Neural progenitor cell (in vitro differentiated cells): ENCODE measurements at places on chromosomes 5 and 9. TPM values are rescaled to one million over a fixed set of nuclear protein-coding genes. Genes with fewer than 3 reads are reported as not detected.

FOXD4L3 gene
- total RNA-seq, result not detected in 2 replicates

ENTREP1 gene
- 1.8 TPM in 2 replicates for total RNA-seq

CTNND2 gene
- total RNA-seq, result 13.9 and 14.2 TPM in 2 replicates

CDO1 gene
- 18.4 and 21.9 TPM in 2 replicates for total RNA-seq

AFAP1L1 gene
- 0.34 and 0.36 TPM in 2 replicates for total RNA-seq

CFAP90 gene
- total RNA-seq, result 0.22 TPM in 1 of 2 replicates, not detected in the other

PTGR1 gene
- 88.7 and 124 TPM in 2 replicates for total RNA-seq

DNA sequence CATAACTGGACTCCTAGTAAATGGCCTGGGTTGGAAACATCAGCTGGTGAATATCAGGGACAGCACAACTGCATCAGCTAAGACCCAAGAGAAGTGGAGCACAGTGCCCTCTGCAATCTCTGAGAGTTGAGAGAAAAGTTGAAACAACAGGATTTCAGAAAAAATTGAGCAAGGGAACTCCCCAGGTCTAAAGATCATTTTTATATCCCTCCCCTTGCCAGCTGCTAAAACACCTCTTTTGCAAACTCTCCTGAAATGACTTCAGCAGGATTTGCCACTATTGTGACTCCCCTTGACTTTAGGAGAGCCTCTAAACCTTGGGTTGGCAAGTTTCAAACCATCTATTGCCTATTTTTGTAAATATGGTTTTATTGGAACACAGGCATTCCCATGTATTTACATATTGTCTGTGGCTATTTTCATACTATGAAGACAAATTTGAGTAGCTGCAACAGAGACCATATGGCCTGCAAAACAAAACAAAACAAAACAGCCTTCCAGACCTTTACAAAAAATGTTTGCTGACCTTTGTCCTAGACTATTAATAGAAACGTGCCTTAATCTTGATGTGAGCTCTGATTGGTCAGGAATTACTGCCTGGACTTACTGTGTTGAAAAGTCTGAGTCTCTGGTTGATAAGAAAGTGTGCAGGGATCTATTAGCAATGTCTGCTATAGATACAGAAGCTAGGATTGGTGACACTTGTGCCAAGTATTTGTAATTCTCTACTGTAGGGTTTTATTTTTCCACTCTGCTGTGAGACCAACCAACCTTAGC is 37.7 kb upstream of the PLPPR1 start:
- DNase-seq, result no peak

DNA sequence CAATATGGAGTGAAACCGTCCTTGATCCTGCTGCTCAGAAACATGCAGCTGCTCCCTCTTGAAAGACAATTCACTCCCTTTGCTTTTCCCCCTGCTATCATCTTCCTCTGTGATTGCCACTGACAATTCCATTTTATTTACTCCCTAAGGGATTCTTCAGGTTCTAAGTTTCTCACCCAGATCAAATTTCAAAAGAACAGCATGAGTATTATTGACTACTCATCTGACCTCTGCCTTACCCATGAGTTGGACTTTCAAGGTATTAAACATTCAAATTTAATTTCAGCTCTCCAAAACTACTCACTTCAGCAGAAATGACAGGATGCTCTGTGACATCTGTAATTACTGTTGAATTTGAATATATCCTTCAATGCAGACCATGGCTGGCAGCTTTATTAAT is 236.5 kb upstream of the HAPLN1 start:
- DNase-seq, result no peak

DNA sequence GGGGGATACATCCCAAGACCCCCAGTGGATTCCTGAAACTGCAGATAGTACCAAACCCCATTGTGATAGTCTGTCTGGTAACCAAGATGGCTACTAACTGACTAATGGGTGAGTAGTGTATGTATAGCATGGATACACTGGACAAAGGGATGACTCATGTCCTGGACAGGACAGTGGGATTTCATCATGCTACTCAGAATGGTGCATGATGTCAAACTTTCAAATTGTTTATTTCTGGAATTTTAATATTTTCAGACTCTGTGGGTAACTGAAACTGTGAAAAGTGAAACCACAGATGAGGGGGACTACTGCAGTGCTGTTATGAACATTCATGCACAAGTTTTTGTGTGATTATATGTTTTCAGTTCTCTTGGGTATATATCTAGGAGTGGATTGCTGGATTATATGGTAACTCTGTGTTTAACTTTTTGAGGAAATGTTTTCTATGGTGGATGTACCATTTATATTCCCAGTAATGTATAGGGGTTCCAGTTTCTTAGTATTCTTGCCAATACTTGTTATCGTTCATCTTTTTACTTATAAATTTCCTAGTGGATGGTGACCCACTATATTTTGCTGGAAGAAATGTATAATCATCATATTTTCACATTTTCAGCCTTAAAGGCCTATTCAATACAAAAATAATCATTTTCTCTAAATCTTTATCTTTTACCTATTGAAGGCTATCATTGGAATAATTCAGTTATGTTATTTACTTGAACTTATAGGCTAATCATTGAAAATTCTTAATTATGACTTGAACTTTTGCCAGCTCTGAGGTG is 140.9 kb downstream of the NR3C1 start:
- no peak for DNase-seq

DNA sequence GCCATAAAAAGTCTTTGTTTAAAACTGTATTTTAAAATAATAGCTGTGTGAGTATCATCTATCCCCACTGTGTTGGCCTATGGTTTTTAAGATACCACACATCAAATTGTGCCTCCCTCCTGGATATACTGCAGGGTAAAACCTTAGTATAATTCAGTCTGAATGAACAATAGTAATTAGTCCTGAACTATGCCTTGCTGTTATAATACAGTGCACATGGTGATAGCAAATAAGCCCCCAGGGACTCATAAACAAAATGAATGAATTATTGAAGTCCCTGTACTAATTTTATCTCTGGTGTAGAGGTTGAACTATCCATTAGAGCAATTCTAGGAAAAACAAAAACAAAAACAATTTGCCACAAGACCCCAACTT is 142.7 kb upstream of the ADAMTSL1 start:
- DNase-seq, result no peak

GRCh38 chr9:459491-460444 is 245.1 kb downstream of the DOCK8 start:
- DNase-seq, result no peak

DNA sequence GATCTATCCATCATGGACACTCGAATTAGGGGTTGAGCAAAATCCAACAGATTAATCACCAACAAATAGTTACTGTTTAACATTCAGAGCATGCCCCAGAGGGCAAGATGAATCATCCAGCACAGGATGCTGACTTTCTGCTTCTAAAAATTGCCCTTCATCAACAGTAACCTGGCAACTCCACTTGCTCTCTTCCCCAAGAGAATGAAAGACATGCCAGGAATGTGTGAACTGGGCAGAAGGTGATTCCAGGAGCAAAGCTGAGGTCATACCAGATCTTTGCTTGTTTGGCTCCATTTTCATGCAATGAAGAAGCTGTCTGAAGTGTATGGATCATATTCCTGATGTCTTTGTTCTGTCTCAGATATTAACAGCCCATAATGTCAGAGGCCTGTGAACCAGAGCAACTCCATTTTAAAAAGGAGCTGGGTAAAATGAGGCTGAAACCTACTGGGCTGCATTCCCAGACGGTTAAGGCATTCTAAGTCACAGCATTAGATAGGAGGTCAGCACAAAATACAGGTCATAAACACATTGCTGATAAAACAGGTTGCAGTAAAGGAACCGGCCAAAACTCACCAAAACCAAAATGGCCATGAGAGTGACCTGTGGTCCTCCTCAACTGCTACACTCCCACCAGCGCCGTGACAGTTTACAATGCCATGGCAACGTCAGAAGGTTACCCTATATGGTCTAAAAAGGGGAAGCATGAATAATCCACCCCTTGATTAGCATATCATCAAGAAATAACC is 2.5 kb upstream of the ZNF367 start:
- DNase-seq, result peak; percentile 46

DNA sequence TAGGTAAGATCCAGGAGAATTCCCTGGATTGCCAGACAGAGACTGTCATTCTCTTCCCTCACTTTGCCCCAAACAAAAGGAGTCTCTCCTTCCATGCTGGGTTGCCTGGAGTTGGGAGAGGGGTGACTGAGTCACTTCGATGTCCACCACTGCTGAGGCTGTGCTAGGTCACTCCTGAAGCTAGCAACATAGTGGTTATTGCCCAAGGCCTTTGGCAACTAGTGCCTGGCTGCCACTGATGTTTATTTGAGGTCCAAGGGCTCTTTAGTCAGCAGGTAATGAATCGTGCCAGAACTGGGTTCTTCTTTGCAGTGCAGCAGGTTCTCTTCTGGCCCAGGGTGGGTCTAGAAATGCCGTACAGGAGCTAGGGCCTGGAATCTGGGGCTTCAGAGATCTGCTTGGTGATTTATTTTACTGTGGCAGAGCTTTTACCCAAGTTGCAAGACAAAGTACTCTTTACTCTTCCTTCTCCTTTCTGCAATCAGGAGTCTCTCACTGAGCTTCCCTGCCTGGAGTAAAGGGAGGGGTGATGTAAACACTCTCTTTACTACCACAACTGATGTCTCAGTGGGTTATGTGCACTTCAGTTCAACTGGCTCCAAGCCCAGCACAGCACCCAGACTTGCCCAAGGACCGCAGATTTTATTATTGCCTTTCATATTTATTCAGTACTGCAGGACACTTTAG is 155.7 kb upstream of the SH3GL2 start:
- DNase-seq, result no peak

DNA sequence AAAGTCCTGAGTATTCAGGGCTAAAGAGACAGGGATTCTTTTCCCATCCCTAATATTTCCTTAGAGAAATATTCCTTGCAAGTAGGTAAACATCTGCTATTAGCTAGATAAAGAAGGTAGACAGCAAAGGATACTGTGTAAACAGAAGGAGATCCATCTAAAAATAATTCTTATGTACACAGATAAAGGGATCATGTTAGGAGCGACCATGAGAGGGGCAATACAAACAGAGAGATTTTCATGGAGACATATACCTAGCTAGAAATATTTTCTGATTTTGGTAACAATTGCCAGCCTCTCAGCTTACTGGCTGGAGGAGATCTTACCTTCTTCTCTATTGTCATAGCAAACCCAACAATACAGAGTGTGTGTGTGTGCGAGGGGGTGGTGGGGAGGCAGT is 184.6 kb upstream of the DMAC1 start:
- DNase-seq, result no peak

- DNase-seq, result no peak
Observed at GRCh38 chr5:132474881-132475496, 15.6 kb downstream of the IRF1 start.

GRCh38 chr9:115746496-115746895 is 407.1 kb upstream of the PAPPA start:
- no peak for DNase-seq

GRCh38 chr9:25678147-25678666 is at the start of gene TUSC1:
TSS of gene TUSC1 (minus strand) at chr9:25678444. CDS start at chr9:25678312, 132 bp downstream.
- DNase-seq, result peak; percentile 69

GRCh38 chr5:68193481-68194036 is 22.0 kb upstream of the PIK3R1 start:
- DNase-seq, result no peak

GRCh38 chr5:119328753-119329602 is 26.8 kb upstream of the TNFAIP8 start:
- DNase-seq, result no peak

DNA sequence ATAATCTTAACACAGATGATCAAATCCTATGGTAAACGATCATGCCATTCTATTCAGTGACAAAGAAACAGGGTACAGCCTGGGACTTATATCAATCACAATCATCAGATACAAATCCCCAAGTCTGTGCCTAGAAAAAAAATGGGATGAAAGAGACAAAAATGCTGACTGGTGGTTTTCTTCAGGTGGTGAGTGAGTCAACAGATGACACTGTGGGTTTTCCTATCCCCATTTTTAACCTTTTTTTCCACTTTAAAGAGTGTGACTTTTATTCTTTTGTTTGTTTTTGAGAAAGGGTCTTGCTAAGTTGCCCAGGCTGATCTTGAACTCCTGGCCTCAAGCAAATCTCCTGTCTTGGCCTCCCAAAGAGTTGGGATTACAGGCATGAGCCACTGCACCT is 3.2 kb downstream of the CIZ1 start:
- no peak for DNase-seq

DNA sequence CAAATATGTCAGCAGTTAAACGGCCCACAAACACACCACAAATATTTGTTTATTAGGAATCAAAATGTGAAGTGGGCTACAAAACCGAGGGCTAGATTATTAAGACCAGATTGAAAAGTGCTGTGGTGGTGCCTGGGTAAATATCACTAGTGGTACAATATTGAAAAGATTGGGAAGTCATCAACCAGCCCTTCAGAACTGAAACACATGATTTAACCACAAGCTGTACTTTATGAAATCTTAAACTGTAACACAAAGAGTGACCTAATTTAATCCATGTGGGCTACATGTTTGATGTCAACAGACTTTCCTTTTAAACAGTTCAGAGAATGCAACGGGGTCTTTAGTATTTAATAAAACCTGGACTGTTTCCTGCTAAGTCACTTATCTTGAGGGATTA is 182.3 kb downstream of the SPATA31D1 start:
- no peak for DNase-seq

DNA sequence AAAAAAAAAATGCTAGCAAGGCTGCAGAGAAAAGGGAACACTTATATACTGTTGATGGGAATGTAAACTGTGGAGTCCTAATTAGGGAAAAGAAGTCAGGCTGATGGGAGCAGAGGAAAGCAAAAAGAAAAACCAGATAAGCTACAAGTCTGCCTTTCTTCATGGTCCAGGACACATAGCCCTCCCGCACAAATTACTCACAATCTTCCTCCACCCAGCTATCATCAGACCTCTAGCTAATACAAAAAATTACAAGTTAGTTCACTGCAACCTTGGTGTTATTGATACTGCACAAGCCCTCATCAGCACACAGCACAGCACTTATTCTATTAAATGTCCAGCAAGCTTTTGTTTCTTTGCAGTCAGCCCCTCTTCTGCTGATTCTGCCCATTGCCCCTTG is 186.0 kb upstream of the ADRA1B start:
- DNase-seq, result no peak

DNA sequence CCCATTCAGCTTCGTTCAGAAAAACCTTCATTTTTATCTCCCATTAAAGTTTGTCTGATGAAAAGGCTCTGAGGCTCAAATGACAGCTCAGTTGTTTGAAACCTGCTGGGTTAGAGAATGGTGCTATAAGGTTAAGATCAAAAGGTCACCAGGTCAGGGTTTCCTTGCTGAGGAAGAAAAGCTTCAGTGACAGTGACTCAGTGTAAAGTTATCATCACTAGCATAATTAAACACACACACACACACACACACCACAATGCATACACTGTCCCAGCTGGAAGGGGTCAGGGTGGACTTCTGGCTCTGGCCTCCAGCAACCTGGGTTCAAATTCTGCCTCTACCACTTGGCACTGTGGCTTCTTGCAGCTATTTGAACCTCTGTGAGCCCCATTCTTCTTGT is 281.1 kb downstream of the DOCK8 start:
- peak; percentile 25 for DNase-seq
